ENCODE measurements at places on chromosomes 1 and 21.
A peak's percentile ranks its signal among the peaks of the same experiment; 100 is the strongest.

DNA sequence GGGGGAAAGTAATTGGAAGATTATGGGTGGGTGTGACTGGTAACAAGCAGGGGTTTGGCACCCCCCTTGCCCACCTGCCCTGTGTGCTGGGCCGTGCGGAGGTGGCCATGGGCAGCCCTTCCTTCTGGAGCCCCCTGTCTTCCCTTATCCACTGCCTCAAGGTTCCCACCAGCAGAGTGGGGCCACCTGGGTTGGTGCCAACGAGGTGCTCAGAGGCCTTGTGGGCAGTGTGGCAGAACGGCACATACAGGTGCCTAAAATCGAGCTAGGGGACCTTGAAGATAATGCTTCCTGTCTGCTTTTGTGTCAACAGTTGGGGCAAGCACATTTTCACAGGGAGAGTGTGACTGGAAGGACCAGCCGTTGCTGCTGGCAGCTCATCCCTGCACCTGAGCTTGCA lies 161.8 kb downstream of the PCBP3 start:
- DNase-seq, result no peak

- DNase-seq, result no peak
These were observed 15.3 kb downstream of the LURAP1 start for GRCh38 chr1:46218443-46218842.

GRCh38 chr21:45002381-45003204 lies 62.8 kb downstream of the SLX9 start:
- no peak for DNase-seq

- DNase-seq, result peak; percentile 69
These were observed 4.8 kb upstream of the SUMO3 start for GRCh38 chr21:44822484-44823178.

- no peak for DNase-seq
These were observed 441.2 kb downstream of the LRRIQ3 start for GRCh38 chr1:73756817-73757216.

DNA sequence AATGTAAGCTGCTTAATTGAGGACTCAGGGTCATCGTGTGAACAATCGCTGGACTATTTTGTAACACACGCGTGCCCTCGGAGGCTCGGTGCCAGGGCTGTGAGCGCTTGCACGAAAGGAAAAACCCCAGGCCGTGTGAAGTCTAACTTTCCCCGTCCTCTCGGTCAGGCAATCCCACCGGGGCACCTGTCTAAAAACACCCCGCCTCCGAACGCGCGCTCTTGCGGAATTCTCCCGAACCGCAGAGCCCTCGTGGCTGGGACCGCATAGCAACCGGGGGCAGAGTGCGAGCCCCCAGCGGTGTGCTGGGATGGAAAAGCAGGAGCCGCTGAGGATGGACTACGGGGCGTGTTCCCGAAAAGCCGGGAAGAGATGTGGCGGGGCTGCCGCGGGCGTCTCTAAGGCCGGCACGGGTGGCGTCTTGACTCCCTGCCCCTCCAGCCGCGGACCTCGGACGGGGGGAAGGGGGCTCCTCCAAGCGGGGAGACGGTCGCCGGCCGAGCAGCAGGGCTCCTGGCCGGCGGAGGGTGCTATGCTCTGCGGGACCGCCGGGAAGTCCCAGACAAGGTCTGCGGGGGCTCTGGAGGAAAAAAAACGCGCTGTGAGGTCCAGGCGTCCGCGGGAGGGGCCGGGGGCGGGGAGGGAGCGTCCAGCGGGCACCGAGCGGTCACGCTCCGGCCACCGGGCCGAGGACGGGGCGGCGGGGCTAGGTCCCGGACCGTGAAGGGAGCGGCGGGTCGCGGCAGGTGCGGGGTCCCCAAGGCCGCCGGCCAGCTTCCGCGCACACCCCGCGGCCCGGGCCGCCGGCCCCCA lies 936 bp downstream of the ZBTB21 start:
- DNase-seq, result peak; percentile 71

- no peak for DNase-seq
These were observed 640.9 kb upstream of the PLXNA2 start for GRCh38 chr1:208885060-208885459.

- no peak for DNase-seq
These were observed 11.4 kb upstream of the TMEM125 start for GRCh38 chr1:43258370-43258769.

GRCh38 chr1:217333939-217334338 lies 297.0 kb downstream of the GPATCH2 start:
- DNase-seq, result peak; percentile 66

GRCh38 chr21:45087022-45087823 lies 12.8 kb downstream of the ADARB1 start:
- peak; percentile 91 for DNase-seq

DNA sequence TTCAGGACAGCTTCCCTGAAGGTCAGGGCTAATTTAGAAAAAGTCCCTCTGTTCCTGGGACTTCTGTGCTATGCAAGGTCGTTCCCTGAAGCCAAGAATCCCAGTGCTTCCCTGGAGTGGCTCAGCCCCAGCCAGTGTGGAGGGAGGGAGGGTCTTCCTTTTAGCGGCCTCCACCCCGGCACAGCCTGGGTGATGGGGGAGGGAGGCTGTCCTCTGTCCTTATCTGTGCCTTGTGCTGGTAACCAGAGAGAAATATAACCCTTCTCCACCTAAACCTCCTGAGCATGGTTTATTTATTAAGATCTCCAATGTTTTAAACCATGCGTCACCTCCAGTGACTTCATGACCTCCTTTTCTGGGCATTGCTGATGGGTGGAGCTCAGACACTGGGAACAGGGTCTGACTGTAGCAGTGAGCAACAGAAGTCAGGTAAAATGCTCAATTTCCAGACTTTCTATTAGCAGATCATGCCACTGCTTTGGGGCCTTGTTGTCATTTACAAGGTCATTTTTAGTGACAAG lies 157.1 kb downstream of the DSCAM start:
- no peak for DNase-seq

DNA sequence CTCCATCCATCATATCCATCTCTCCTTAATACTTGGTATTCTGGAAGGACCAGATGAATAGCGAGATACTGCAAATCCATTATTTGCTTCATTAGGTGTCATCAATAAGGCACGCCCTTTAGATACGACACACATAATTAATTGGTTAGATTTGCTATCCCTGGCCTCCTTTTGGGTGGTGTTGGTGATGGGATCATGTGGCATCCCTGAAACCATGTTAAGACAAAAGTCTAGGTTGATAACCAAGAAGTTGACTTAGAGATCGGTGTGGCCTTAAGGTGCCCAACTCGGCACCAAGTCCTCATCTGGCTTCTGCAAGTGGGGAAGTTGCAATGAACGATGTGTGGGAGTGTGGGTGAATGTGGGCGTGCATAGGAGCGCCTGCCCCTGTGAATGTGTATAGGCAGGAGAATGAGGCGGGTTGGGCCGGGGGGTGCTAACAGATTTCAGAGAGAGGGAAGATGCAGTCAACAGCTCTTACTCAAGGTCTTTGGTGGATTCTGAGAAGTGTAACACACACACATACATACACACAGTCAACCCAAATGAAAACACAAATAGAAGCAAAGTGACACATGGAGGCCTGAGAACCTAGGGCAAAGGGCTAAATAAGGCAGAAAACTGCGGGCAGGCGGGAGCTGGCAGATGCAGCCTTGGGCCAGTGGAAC lies 415.7 kb upstream of the ESRRG start:
- DNase-seq, result no peak

- DNase-seq, result peak; percentile 17
These were observed 16.9 kb downstream of the MATN1 start for GRCh38 chr1:30706528-30706927.

DNA sequence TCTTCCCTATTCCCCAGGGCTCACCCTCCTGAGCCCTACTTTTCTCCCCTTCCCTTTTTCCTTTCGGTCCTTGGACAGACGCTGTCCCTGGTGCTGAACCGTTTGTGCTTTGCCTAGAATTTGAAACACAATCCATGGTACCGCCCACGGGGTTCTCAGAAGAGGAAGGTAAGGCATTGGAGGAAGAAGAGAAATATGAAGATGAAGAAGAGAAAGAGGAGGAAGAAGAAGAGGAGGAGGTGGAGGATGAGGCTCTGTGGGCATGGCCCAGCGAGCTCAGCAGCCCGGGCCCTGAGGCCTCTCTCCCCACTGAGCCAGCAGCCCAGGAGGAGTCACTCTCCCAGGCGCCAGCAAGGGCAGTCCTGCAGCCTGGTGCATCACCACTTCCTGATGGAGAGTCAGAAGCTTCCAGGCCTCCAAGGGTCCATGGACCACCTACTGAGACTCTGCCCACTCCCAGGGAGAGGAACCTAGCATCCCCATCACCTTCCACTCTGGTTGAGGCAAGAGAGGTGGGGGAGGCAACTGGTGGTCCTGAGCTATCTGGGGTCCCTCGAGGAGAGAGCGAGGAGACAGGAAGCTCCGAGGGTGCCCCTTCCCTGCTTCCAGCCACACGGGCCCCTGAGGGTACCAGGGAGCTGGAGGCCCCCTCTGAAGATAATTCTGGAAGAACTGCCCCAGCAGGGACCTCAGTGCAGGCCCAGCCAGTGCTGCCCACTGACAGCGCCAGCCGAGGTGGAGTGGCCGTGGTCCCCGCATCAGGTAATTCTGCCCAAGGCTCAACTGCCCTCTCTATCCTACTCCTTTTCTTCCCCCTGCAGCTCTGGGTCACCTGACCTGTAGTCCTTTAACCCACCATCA lies 10.4 kb downstream of the BCAN start:
- DNase-seq, result peak; percentile 71

DNA sequence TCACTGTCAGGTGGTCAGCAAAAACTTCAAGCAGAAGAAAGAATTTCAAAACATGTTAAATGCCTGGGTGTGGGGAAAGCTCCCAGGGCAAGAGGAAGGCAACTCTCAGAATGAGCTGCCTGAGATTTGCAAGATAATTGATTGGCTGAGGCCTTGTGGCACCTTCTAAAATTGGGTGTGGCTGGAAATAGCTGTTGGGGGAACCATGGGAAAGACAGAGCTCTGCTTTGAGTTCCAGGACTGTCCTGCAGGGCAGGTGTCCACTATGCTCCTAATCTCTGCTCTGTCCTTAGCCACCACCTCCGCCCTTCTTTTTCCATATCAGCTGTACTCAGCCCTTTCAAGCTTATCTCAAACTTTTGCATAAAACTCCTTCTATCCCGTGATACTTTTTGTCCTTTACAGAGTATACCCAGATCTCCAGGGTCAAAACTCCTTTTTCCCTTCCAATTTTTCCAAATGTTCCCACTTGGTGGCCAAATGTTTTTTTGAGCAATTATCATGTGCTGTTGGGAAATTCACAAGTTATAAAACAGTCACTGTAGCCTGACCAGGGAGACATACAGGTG lies 23.8 kb upstream of the PPP2R5A start:
- peak; percentile 39 for DNase-seq

DNA sequence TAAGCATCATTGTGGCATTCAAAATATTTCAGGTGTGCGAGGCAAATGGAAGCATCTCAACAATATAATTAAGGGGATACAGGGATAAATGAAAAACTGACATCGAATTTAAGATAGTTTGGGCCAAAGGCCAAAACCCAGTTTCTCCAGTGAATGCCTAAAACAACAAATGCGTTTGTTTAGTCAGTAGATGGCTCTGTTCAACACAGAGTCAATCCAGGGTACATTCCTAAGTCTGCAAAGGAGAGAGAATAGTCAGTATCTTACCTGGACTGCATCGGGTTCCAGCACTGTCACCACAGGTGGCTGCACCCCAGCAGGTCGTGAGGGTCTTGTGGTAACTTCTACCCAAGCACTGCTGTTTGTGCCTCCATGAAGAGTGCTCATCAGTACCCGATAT lies 321.1 kb downstream of the KCTD3 start:
- peak; percentile 36 for DNase-seq
